Activated naive CD4-positive, alpha-beta T cell (primary cell): ENCODE measurements at places on chromosomes 3 and 15.

GRCh38 chr3:19888428-19889152 is 45.4 kb downstream of the EFHB start:
- no peak for DNase-seq

DNA sequence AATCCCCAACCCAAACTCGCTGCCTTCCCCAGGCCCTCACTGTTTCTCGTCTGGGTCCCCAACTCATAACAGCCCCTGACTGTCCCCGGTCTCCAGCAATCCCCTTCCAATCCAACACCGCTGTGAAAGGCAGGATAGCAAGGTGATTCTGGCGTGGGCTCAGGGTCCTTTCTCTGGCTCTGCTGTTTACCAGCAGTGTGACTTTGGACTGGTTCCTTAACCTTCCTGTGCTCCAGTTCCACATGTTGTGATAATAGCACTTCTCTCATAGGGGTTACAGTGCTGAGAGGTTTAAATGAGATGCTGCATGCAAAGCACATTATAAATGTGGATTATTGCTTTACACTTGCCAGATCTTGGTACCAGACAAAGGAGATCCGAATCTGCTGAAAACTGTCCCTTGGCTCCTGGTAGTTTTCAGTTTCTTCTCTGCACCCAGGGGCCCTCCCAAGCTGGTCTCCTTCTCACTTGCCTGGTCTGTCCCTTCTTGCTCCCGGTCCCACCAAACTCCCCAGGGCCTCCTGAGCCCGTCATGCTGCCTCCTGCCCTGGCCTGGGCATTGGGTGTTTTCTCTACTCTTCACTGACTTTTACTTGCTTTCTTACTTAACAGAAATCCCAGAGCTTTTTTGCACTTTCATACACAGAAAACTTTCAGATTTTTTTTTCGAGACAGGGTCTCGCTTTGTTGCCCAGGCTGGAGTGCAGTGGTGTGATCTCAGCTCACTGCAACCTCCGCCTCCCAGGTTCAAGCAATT is 26.8 kb upstream of the CYP11A1 start:
- no peak for DNase-seq

- no peak for DNase-seq
Observed at GRCh38 chr3:64225695-64226499, 631 bp upstream of the PRICKLE2 start.

- no peak for DNase-seq
Observed at GRCh38 chr15:70153921-70154717, 56.4 kb upstream of the TLE3 start.

DNA sequence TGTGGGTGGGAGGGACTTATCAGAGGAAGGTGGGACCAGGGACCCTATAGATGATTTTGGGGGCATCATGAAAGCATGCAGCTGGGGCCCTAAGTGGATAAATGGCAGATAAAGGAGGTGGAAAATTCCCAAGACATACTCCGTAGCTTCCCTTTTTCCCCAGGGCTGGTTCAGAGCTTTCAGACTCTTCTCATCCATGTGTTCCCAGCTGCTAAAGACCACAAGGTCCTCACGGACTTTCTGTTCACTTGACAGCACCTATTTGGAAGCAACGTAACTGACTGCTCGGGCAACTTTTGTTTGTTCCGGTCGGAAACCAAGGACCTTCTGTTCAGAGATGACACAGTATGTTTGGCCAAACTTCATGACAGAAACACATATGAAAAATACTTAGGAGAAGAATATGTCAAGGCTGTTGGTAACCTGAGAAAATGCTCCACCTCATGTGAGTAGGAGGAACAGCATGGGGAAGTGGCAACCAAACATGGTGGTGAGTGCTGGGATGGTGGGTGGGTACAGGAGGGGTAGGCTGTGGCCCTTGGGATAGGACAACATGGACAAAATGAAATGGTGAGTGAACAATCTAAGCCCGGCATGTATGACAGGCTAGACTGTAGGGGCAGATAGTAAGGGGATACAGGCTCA is 28.7 kb upstream of the SRPRB start:
- no peak for DNase-seq

GRCh38 chr3:65703820-65704219 is 334.9 kb downstream of the MAGI1 start:
- DNase-seq: no peak

- DNase-seq: no peak
Observed at GRCh38 chr3:194023501-194024280, 112.3 kb upstream of the HES1 start.

DNA sequence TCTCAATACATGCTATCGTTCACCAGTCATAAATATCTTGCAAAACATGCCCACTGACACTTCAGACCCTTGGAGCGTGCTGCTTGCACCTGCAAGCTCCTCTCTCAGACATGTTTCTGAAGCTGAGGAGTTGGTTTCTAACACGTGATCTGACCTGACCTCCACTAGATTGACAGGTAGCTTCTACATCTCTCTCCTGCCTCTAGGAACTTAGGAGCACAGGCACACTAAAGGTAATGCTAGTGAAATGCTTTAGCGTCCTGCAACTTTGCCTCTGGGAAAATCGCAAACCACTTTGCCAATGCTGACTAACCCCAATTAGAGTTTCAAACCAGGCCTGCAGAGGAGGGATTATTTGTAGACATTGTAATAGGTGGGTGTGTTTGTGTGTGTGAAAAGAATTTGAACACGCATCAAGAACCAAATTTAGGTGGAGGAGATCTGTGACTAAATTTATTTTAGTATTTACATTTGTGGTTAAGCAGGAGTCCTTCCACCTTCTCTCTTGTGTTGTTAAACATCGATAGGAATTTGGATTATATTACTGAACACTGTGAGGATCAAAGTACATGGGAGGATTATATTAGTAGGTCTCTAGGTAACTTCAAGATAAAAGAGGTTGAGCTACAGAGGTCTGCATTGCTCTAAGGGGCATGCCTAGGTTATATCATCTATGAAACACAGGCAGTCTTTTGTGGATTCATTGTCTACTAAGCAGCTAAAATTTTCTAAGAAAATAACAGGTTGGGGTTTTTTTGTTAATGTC is 86.7 kb upstream of the ZBED2 start:
- no peak for DNase-seq

DNA sequence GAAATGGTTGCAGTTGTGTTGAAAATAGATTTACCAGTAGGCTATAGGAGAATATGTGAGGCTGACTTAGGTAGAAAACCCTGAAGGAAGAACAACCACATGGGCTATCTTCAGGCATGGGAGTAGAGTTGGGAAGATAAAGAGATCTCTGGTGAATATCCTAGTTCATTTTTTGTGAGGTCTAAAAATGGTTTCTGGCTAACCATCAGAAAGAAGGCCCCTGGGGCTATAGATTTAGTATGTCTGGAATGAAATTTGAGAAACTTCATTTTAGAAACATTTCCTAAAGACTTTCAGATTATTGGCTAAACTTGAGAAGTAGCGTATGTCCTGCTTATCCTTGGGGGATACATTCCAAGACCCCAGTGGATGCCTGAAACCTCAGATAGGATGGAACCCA is 148.2 kb downstream of the NAALADL2 start:
- no peak for DNase-seq

- no peak for DNase-seq
Observed at GRCh38 chr3:120604382-120604781, 8.2 kb downstream of the NDUFB4 start.

- no peak for DNase-seq
Observed at GRCh38 chr15:31101262-31102038, at the start of gene TRPM1. Gene TRPM1, minus strand, starts transcription at chr15:31101725. Its CDS starts 20,370 bp downstream, at chr15:31081355.

GRCh38 chr3:32571192-32571485 is 481 bp upstream of the DYNC1LI1 start:
- DNase-seq: no peak

DNA sequence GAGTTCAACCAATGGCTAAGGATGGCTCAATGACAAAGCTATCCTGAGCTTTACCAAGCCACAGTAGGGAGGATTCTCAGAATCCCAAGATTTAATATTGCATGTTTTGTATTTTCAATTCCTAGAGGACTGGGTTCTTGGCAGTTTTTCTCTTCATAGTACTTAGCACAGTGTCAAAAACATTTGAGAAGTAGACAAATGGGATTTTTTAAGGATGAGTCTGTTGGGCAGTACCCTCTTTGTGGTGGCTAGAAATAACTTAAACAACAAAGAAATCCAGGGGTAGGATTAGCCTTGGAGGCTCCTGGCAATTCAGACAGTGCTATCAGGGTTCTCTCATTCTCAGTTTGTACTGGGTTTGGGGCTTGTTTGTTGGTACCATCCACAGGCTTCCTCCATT is 212.8 kb upstream of the RORA start:
- DNase-seq: no peak

DNA sequence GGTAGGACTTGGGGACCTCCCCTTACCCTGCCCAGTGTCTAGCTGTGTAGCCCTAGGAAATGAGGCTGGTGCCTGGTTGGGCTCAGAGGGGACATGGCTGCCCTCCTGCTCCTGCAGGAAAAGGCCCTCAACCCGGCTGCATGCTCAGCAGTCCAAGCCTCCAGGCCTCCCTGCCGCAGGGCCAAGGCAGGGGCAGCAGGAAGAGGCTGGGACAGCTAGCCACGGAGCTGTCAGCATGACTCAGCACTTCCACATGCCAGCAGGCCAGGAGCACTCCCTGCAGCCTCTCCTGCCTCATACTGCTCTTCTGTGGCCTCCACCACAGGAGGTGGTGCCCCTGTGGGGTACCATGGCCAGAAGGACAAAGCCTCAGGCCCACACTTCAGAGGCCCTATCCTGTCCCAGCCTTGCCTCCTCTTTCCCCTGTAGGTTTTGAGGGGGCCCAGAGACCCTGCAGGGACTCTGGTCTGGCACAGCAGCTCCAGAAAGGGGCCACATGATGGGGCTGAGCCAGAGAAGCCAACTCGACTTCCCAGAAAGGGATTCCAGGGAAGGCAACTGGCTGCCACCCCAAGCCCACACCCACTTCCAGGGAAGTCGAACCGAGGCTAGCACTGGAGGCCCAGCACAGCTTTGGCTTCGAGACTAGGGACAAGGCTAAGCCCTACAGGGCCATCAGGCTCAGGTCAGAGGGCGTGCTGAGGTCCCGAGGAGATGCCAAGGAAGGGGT is 19.5 kb downstream of the TKT start:
- DNase-seq: no peak

DNA sequence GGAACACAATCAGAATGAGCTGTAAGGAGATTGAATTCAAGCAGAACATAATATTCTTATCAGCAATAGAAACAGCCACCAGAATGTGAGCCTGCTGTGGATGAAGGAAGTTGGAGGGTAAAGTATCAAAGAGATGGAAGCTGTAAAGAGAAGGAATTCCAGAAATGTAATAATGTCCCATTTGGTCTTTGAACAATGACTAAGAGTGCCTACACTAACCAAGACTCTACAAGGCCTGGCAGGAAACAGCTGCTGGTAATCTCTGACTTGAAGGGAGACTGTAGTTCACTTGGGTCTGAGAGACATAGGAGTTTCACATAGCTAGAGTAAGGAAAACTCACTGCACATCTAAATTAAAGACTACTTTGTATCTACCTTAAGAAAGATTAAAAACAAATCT is 1176.0 kb upstream of the ALCAM start:
- no peak for DNase-seq

DNA sequence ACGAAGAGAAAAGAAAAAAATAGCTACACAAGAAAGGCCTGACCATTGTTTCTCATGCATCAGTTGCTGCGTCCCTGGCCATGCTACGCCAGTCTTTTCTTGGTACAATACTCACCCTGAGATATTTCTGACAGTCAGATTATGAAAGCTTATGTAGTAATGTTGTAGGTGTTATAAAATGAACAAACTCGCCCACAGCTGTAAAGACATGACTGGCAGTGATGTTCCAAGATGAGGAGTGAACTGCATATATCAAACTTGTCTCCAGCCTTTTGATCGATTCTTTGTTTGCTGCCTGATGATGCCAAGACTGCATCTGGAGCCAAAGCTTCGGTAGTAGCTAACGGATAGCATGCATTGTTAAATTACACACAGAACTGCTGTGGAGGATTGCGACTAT is 822.7 kb downstream of the TUSC7 start:
- no peak for DNase-seq

- DNase-seq: no peak
Observed at GRCh38 chr3:5710718-5711117, 523.2 kb downstream of the EDEM1 start.

DNA sequence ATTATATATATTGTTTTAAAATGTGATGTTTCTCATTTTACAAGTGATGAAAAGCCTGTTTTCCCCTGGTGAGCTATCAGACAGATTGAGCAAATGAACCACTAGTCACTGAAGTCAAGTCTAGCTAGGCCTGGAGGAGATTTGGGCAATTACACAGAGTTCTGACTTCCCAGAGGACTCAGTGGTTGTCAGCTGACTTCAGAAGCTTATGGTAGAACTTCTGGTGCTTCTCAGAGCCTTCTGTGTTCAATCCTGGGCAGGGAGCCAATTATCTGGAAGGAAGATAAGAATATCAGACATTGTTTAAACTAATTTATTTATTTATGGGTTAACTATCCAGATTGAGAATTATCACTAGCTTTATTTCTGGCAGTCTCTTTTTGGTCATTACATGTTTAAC is 37.7 kb upstream of the NAALADL2 start:
- no peak for DNase-seq

DNA sequence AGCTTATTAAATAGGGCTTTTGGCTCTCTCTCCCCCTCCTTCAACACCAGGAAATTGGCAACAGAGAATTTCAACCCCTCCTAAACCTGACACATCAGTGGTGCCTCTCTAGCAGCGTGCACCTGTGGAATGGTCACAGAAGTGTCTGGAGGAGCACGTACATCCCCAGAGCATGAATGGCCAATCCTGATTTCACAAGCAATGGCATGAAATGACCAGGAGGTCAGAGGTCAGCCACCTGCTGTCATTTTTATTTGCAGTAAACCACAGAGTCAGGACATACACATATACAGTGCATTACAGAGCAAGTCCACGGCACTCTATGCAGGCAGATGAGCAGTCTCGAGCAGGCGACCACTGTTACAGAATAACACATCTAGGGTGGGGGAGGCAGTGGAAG is 25.1 kb upstream of the ETV5 start:
- no peak for DNase-seq

DNA sequence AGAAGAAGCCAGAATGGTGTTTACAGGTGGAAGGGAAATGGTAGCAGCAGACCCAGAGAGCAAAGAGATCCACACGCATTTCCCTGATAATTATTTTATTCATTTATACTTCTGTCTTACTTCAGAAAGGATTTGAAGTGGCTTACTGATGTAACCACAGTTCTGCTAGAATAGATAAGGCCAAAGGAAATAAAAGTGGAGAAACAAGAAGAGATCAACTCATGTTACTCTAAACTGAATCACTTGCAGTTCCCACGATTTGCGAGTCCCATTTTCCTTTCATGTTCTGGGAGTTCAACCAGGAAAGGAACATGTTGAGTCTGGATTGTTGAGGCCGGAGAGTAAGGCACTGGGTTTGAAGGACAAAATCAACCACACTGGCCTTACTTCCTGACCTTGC is 151.8 kb downstream of the MYRIP start:
- DNase-seq: no peak

- no peak for DNase-seq
Observed at GRCh38 chr3:98692787-98693473, 70.2 kb upstream of the ST3GAL6 start.

- DNase-seq: no peak
Observed at GRCh38 chr3:171531716-171532115, 71.5 kb upstream of the TNIK start.

GRCh38 chr15:62938825-62939224 is 103.7 kb upstream of the TPM1 start:
- DNase-seq: no peak
